ENCODE measurements at places on chromosomes 6 and 20.

DNA sequence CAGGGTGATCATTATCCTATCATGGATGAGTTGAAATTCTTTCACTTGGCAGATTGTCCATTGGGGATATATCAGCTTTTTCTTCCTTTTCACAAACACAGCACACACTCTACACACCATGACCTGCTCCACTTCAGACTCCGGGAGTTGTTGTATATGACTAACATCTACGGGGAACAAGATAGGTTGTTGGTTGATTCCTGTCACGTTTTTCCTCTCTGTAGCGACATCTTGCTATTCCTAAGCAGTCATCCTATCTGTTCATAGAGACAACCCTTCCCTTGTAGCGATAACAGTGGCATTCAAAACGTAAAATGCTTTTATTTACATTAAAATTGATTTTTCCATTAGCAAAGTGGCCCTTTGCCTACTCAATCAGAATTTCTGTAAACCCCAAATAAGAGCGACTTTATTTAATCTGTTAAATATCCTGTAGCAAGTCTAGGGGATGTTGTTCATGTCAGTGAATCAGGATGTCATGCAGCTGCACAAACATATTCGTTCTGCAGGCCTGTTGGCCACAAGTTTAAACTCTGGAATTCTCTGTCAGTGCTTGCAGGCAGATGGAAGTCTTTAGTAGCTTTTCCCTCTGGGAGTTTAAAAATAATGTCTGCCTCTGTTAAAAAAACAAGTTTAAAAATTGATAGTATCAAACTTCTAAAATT is 23.1 kb downstream of the PHACTR2 start:
- DNase-seq = no peak

- no peak for DNase-seq
Observed at GRCh38 chr6:652865-653264, 4.0 kb downstream of the HUS1B start.

DNA sequence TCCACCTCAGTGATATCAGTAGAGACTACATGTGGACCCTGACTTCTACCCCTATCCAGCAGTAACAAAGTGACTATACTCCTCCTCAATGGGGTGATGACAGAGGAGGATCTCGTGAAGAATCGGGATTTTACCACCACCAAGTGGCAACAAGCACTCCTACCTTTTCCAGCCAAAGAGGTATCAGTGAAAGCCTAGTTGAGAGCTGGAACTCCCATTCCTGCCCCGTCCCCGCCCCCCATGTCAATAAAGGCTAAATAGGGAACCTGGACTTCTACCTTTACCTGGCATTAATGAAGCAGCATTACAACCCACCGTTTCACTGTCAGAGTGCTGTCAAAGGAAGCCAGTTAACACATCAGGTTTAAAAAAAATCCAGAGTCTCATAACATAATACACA is 45.3 kb downstream of the RNF24 start:
- DNase-seq = no peak

DNA sequence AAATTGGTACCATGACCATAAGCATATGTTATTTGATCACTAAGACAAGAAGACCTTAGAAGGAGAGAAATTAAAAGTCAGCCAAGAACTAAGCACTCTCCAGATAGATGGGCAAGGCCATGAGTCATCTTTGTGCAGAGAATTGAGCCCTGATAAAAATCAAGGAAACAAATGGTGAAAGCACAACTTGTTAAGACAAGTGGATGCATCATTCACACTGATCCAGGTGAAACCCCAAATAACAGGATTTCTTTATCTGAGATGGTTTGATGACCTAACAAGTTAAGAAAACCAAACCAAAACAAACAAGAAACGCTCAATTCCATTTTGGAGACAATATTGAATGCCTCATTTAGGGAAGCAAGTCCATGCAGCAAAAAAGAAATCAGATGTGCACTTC is 121.6 kb downstream of the ADAT2 start:
- DNase-seq = no peak

- no peak for DNase-seq
Observed at GRCh38 chr6:97282238-97282725, 734 bp downstream of the MMS22L start.

DNA sequence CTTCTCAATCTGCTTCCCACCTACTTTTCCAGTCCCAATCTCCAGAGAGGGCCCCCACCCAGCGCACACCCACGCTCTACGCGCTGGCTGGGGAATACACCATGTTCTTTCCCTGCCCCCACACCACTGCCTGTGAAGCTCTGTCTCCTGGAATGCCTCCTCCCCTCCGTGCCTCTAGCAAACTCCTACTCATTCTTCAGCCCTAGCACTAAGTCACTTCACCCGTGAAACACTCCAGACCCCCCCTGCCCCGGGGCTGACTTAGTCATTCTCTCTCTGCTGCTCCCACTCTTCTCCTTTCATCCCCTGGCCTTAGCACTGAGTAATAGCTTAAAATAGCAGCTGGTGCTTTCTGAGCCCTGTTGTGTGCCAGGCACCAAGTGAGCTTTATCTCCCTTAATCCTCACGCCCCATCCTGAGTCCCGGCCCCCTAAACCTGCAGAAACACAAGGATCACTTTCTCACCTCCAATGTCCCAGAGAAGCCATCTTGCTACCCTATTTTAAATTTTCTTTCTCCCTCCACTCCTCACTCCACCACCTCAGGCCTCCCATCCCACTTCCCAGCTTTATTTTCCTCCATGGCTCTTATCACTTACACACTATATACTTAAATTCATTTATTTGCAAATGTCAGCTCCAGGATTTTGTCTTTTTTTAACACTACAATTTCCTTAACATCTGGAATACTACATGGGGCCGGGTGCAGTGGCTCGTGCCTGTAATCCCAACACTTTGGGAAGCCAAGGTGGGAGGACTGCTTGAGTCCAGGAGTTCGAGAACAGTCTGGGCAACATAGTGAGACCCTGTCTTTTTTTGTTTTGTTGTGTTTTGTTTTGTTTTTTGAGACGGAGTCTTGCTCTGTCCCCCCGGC is 6.3 kb upstream of the PARD6B start:
- DNase-seq = peak; percentile 73

GRCh38 chr6:94394822-94395221 is 975.5 kb upstream of the EPHA7 start:
- no peak for DNase-seq

DNA sequence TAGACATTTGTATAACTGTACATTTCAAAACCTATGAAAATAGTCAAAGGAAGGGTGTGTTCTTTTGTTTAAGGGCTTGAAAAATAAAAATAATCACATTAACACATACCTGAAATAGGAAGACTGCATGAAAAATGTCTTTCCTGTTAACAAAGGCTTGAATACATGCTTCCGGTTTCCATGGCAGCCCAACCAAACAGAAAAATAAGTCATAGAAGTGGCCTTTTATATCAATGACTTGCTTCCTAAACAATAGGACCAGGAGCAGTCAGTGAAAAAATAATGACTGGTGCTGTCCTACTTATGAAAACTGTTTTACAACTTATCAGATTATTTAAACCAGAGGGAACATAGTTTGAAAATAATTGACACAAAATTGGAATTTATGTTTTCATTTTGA is 412.6 kb upstream of the PLCB4 start:
- no peak for DNase-seq

DNA sequence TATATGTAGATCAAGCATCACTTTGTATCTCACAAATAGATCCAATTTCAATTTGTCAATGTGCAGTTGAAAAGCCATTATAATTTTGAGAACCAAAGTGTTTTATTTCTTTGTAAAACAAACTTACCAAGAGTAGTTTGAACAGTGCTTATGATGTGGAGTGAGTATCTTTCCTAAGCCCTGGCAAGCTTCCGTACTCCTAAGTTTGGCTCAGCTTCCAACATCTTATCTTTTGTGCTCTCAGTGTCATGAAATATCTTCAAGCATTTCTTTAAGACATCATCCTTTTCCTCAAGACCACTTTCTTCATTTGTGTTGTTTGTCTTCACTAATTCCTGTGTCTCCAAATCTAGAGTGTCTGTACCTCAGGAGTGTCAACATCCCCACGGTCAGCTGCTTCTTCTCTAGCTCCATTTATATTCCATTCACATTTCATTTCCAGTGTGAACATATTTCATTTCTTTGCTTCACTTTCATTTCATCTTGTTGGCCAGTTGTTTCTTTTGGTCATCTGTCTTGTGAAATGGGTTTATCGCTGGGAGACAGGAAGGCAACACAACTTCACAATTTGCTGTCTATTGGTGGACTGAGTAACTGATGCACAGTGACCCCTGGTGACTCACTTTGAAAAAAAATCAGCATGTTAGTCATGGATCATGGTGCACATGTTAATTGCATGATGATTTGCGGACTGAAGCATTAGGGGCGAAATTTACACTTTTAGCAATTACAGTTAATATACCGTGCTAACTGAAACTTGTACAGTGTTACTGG is 36.9 kb downstream of the SLC24A3 start:
- no peak for DNase-seq

GRCh38 chr6:128368213-128368944 is 152.0 kb downstream of the PTPRK start:
- DNase-seq = no peak

- no peak for DNase-seq
Observed at GRCh38 chr20:35171753-35172433, at the start of gene PROCR. Gene PROCR (plus strand): TSS chr20:35172072. CDS start chr20:35172155, 83 bp downstream.

- DNase-seq = no peak
Observed at GRCh38 chr6:16503241-16503775, 258.0 kb downstream of the ATXN1 start.

- DNase-seq = no peak
Observed at GRCh38 chr20:25705830-25706351, 9.2 kb upstream of the ZNF337 start.

GRCh38 chr6:27293436-27294098 is 18.5 kb downstream of the POM121L2 start:
- no peak for DNase-seq

GRCh38 chr6:121593011-121593641 is 157.7 kb downstream of the GJA1 start:
- DNase-seq = no peak

DNA sequence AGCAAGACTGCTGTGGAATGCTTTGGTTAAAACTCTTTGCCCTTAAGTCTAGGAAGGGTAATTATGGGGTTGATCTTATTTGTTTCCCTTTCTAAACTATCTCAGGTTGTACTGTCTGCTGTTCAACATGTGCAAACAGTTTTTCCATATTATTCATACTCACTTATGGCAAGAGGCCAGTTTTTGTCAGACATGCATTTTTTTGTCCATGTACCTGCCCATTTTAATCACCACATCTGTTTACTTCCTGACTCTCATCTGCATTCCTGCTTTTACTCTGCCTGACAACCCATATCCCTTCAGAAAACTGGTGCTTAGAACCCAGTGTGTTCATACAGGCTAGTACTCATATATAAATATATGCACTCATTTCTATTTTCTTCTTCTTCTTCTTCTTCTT is 80.3 kb downstream of the LPA start:
- no peak for DNase-seq

DNA sequence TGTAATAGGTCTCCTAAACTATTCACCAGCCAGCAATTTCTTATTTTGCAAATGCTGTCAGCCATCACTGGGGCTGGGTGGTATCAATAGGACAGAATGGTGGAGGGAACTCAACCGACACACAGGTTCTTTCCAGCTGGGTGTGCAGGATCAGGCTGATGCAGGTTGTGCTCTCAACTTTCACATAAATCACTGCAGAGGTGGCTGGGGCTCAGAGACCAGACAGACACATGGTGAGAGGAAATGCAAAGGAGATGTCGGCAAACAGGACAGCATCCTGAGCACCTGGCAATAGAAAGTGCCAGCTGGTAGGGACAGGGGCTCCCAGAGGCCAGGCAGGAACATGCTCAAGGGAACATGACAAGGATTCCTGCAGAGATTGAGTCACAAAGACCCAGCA is 254.9 kb downstream of the SOD2 start:
- no peak for DNase-seq

- DNase-seq = no peak
Observed at GRCh38 chr6:43076464-43077332, 584 bp downstream of the PTK7 start.

DNA sequence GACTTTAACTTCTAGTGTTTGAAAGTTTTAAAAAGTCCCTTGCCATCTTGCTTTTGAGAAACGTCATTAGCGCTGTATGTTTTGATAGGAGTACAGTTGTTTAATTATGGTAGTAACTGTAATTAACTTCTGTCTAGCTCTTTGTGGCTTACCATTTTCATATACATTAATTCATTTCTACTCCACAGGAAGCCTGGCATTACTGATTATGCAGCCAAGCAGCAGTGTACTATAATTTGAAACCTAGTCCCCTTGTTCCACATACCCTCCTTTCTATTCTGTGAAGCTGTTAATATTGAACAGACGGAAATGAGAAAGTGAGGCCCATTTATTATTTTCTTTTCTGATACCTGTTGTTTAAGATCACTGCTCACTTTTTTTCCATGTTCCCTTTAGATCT is 235.4 kb downstream of the CDKAL1 start:
- no peak for DNase-seq

GRCh38 chr6:31776485-31776988 is 591 bp downstream of the VWA7 start:
- DNase-seq = no peak

DNA sequence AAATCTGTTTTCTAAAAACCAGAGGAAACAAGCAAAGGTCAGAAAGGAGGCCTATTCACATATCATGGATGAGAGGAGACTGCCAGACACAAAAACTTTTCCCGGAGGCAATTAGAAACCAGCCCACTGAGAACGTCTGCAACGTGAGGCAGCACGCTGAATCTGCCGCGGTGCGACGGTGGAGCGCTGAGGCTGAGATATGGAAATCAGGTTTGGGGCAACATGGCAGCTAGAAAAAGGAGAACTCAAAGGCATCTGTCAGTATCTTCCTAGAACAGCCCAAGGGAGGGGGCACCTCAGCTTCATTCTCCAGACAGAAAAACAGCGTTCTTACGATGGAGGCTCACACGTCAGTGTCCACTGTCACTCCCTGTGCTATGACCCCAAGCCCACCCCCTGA is 5.2 kb downstream of the PRELID3B start:
- no peak for DNase-seq

DNA sequence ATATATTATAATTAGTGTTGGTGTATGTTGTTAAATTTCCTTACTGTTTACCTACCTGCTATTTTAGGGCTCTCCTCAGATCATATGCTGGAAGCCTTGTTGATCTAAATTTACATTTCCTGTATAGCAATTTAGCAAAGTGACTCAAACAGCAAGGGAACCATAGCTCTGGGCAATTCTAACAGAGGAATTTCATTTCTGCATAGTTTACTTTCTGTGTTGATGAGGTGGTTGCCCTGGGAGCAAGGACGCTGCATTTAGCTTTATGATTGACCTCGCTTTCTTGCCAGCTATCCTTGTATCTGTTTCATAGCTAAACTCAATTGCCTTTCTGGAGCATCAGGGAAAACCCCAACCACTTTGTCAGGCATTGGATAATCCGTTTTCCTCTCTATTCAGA is 810.8 kb downstream of the GRIK2 start:
- DNase-seq = no peak
